ENCODE measurements at places on chromosomes 13 and 19.

DNA sequence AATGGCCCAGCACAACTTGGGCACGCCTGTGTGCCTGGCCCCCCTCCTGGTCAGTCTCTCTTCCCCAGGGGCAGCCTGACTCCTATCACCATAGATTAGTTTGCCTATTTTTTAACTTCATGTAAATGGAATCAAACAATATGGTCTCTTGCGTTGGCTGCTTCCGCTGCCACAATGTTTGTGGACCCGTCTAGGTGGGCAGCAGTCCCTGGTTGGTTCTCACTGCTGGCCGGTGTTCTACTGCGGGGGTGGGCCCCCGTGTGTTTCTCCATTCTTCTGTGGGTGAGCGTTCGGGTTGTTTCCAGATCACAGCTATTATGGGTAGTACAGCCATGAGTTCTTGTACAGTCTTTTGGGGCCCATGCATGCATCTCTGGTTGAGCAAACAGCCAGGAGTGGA is 47.3 kb downstream of the CEBPG start:
- no peak for DNase-seq

GRCh38 chr13:29108068-29108786 is 288.1 kb downstream of the MTUS2 start:
- DNase-seq, result no peak

DNA sequence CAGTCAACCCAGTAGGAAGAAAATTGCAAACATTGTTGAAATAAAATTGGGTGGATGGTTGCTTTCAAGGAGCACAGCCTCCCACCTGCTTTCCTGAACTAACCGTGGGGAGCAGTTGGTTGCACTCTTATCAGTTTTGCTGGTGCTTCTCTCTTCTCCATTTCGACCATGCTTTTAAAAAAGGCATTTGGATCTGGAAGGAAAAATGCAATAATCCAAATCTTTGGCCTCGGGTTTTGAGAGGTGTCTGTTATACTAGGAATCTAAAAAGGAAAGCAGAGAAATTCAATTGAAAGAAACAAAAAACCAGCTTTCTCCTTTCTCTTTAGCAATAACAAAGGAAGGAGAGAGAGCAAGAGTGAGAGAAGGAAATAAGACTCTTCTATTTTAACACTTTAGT is 113.6 kb upstream of the ARGLU1 start:
- DNase-seq, result no peak

- DNase-seq, result no peak
Observed at GRCh38 chr13:57925250-57925649, 293.7 kb downstream of the PCDH17 start.

DNA sequence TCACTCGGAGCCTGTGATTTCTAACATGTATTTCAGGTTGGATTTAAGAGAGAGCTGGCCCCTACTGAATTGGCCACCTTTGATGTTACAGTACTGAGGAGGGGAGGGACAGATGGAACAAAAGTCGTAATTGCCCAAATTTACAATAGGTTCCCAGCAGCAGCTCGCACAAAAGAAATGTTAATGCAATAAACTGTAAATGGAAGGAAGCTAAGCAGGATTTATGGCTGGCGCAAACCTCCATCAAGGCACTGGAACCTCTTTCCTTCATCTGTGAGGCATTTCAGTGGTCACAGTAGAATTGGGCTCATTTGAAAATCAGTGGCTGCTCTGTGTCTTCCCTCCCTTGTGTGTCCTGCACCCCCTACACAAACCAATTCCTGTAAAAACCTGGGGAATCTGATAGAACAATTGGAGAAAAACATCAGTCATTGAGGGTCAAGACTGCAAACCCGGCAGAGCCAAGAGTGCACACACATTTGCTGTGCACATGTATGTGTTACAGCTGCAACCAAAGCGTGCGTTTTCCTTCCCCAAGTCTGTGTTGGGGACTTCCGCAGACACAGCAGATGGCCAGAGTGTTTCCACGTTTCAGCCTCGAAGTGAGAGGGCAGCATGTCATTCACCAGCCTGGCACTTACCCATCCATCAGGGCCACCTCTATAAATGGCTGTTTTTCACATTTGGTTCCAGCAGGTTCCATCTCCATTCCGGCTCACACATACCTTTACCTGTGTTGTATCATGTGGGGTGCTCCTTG is 192.8 kb downstream of the TM9SF2 start:
- DNase-seq, result no peak

DNA sequence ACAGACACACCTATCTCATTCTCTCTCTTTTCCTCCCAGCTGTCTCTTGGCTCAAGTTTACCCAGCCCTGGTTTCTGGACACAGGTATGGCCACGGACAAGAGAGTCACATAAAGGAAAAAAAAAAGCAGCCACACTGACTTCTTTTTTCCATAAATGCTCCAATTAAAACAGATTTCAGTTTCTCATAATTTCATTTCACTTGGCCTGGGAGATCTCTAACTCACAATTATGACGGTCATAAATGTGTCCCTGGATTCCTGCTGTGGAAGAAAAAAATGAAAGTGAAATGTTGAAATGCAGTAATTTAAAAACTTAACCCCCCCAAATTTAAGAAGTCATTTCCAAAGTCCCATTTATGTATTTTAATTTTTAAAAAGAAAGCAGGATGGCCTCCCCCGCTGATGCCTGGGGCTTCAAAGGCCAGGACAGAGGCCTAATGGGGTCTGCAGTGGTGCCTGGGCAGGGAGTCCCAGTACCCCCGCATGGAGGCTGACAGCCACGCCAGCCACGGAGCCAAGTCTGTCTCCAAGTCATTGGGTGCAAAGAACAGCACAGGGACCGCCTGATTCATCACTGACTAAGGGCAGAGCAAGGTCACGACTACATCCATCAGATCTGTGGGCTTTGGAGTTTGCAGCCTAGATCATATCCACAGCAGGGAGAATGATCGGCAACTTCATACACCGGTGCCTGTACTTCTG is 79.7 kb downstream of the TSHZ3 start:
- no peak for DNase-seq

Data from GM13977 (cell line).